ENCODE measurements at places on chromosomes 5 and 9.

GRCh38 chr5:74122979-74123590 is 497.1 kb downstream of the ARHGEF28 start:
- DNase-seq: no peak

DNA sequence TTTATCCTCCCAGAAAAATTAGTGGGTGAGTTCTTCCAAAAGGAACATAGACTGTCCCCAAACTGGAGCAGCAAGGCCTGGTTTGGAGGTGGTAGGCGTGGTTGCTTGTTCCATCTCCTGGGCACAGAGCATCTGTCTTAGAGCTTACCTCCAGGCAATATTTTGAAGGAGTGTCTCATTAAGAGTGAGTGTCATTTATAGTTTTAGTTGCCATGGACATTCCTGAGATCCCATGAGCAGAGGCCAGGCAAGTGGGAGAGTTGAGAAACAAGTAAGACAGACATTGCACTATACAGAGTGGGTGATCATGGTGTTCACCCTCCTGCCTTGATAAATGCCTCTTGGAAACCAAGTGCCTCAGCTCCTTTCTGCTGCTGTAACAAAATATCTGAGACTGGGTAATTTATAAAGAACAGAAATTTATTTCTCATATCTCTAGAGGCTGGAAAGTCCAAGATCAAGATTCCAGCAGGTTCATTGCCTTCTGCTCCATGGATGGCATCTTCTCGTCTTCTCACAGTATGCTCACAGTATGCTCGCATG is 68.5 kb downstream of the KIAA1958 start:
- no peak for DNase-seq

GRCh38 chr5:135126688-135127438 is 92.8 kb upstream of the PITX1 start:
- DNase-seq: no peak

DNA sequence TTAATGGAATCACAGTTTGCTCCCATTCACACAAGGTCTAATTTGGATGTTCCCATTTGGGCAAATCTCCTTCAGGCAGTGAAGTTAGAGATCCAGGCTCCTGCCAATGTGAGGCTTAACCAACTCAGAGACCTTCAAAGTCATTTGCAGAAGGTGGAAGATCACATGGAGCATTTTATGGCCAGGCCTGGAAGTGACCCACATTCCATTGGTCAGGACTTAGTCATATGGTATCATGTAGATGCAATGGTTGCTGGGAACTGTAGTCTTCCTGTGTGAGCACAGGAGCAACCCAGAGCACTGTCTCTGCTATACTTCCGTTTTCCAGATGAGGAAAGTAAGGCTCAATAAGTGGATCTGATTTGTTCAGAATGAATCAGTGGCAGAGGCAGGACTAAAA is 292.7 kb upstream of the SMARCA2 start:
- DNase-seq: no peak

GRCh38 chr5:85921590-85921989 is 696.2 kb upstream of the COX7C start:
- DNase-seq: no peak

GRCh38 chr9:28847331-28847730 is 1274.0 kb upstream of the C9orf72 start:
- no peak for DNase-seq

DNA sequence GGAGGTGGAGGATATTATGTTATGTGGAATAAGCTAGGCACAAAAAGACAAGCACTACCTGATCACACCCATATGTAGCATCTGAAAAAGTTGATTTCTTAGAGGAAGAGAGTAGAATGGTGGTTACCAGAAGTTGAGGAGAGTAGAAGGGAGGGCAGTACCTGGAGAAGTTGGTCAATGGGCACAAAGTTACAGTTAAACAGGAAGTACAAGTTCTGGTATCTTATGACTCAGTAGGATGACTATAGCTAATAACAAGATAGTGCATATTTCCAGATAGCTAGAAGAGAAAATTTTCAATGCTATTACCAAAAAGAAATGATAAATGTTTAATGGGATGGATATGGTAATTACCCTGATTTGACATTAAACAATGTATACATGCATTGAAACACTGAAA is 686.7 kb downstream of the ISL1 start:
- no peak for DNase-seq

- no peak for DNase-seq
Measured at GRCh38 chr5:180330810-180331646, 22.1 kb downstream of the GFPT2 start.

DNA sequence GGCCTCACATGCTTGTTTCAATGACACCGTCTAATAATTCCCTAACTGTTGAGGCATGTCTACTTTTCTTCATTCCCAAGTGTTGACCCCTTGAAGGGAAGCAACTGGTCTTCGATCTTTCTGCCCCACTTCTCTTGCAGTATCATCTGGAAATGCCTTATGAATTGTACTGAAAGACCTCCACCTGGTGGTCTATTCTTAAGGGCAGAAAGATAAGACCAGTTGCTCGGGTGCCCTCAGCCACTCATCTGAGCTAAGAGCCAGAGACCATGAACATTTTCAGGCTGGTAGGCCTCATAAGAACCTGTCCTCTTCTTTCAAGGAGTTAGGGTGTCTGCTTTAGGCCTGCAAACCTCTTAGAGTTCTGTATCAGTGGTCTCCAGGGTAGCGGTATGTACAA is 542.5 kb downstream of the CTNND2 start:
- DNase-seq: no peak

DNA sequence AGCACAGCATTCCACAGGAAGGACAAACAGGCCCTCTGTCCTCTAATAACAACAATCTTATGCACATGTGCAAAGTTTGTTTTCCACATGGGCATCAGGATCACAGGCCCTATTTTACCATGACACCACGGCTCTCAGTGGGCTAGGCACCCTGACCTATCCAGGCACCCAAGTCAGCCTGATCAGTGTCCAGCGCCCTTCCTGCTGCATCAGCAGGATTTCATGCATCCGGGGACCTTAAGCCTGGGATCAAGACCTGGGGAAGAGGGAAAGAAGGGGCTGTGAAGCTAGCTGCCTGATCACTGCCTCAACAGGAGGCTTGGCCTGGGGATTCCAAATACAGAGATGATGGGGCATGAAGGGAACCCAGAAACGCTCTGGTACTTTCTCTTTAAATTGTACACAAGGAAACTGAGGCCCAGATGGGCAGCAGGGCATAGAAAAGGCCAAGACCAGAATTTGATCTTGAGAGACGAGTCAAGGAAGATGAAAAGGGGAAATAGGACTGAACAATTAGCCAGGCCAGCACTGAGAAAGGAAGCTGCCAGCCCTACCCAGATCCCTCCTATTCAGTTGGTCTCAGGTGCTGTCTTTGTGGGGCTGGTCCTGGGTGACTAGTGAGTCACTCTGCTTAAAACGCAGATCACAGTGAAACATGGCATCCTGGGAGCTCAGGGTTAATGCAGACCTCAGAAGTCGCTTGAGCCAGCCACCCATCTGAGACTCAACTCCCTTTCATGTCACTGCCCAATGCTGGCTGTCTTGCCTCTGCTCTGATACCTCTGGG is 57.9 kb downstream of the SHB start:
- DNase-seq: no peak

GRCh38 chr9:4923580-4924544 is 61.2 kb upstream of the JAK2 start:
- DNase-seq: no peak

- DNase-seq: no peak
Measured at GRCh38 chr9:3008091-3008490, 164.2 kb upstream of the PUM3 start.

DNA sequence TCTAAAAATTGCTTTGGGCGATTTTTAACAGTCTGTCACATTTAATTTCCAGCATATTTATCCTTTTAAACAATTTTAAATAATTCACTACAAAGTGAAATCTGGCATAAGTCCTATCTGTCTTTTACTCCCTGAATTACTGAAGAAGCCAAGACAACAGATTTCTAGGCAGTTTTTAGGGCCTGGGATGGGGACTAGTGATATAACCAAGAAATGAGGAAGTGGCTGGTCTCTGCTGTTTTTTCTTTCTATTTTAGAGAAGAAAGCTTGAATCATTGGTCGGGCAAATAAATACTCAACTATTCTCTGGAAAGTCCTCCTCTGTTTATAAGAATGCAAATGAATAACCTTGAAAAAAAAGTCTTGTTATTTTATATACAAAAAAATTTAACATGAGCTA is 79.7 kb upstream of the SSBP2 start:
- no peak for DNase-seq

DNA sequence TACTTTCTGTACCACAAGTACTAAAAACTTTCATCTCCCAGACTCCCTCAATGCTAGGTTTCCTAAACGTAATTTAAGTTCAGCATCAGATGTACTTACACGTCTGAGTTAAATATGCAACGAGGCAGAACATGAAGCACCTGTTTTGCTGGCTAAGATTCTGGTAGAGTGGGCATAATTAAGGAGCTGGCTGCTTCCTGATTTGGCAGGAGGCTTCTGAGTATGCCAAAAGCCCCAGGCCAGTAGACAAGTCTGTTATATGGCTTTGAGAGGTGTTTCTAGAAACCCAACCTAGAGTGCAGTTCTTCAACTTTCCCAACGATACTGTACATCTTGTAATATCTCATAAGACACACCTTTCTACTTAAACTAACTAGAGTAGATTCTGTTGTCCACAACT is 13.6 kb downstream of the TICAM2 start:
- no peak for DNase-seq

- no peak for DNase-seq
Measured at GRCh38 chr5:45062044-45062443, 253.3 kb downstream of the MRPS30 start.

GRCh38 chr5:40429258-40430100 is 250.2 kb upstream of the PTGER4 start:
- no peak for DNase-seq

- no peak for DNase-seq
Measured at GRCh38 chr9:81627481-81627880, 61.9 kb downstream of the TLE1 start.

DNA sequence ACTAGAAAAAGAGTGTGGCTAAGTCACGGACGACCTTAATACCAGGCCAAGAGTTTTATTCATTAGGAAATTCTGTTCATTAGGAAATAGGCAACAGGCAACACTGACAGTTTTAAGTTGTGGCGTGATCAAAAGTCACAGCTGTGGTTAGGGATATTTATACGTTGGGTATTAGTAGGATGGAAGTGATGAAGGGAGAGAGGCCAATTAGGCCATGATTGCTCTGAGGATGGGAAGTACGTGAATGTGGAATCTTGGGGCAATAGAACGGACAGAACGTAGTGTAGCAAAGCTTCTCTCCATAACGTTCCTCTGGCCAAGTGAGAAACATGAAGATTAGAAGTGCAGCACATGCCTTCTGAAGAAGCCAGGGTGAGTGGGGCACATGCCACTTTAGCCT is 290.1 kb upstream of the ZNF608 start:
- no peak for DNase-seq

DNA sequence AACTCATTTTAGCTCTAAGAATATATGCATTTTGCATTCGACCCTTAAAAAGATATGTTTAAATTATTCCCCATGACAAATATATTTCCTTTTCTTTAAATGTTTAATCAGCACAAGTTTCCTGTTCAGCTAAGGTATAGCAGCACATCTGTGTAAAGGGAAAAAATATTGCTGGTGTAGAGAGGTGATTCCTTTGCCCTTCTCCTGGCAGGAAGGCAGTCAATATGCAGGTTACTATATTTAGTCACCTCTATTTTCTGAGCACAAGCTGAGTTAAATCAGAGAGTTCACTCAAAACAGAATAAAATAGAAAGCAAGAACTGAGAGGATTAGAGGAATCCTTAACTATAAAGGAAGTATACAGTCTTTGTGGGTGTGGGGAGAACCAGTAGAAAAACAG is 274.4 kb upstream of the PCSK5 start:
- no peak for DNase-seq

- no peak for DNase-seq
Measured at GRCh38 chr9:124980431-124980830, 39.5 kb upstream of the GOLGA1 start.

DNA sequence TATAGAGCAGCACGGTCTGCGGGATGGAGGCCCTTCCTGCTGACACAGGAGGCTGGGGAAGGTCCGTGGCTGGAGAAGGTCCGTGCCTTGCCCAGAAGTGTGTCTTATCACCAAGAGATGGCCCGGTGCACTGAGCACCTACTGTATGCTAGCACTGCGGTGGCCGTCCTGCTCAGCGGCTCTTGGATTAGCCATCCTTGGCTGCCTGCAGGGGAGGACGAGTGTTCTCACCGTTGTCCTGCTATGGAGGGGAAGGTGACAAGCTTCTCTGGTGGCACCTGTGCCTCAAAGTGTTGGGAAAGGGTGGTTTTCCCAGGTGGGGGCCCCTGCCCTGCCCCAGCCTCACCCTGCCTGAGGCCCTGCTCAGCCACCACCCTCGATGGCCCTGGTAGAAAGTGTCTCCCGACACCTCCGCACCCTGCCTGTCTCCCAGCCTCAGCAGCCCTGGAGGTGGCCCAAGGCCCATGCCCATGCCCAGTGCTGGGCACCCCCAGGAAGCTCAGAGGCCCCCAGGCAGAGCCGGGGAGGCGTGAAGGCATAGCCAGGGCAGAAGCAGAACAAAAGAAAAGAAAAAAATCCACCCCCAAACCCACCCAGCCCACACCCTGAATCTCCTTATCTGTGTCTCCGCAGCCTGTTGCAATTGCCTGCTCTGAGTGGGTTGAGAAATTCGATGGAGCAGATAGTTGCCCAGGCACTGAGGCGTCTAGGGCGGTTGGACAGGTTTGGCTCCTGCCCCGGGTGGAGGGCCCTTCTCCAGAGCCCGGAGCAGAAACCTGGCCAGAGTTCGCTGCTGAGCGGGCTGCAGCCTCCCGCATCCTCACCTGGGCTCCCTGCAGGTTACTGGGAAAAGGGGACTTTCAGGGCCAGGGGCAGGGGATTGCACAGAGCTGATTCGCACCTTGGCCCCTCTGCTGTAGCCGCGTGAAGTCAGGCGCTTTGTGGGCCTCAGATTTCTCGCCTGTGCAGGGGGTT is 30.5 kb downstream of the RXRA start:
- no peak for DNase-seq

- no peak for DNase-seq
Measured at GRCh38 chr5:82719368-82719767, 357.8 kb downstream of the TMEM167A start.
